ENCODE measurements at places on chromosomes 4 and X. TPM values are rescaled to one million over a fixed set of nuclear protein-coding genes. Genes with fewer than 3 reads are reported as not detected.

SLC9B1 gene
- 1.5 TPM for total RNA-seq

FGB gene
- not detected for total RNA-seq

GRCh38 chr4:86845593-86845992 lies 3.6 kb downstream of the SLC10A6 start:
- H3K27me3 ChIP-seq: no peaks in the 10 kb centered on the region
- H3K4me1 ChIP-seq: peaks cover 9% of the 10 kb centered on the region
- no peaks in the 10 kb centered on the region for H3K36me3 ChIP-seq

DNA sequence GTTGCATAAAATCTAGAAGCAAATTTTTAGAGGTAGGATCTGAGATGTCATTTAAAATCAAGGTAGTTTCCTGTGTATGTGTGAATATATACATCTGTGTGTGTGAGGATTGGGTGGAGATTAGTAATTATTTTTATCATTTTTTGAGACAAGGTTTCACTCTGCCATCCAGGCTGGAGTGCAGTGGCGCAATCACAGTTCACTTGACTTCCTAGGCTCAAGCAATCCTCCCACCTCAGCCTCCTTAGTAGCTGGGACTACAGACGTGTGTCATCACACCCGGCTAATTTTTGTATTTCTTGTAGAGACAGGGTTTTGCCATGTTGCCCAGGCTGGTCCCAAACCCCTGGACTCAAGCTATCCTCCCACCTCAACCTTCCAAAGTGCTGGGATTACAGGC lies 188.3 kb downstream of the RAPGEF2 start:
- no peak overlapping the region for H3K27ac ChIP-seq
- no peak overlapping the region for H3K4me3 ChIP-seq
- H3K27me3 ChIP-seq: no peaks in the 10 kb centered on the region
- DNase-seq: no peak

DNA sequence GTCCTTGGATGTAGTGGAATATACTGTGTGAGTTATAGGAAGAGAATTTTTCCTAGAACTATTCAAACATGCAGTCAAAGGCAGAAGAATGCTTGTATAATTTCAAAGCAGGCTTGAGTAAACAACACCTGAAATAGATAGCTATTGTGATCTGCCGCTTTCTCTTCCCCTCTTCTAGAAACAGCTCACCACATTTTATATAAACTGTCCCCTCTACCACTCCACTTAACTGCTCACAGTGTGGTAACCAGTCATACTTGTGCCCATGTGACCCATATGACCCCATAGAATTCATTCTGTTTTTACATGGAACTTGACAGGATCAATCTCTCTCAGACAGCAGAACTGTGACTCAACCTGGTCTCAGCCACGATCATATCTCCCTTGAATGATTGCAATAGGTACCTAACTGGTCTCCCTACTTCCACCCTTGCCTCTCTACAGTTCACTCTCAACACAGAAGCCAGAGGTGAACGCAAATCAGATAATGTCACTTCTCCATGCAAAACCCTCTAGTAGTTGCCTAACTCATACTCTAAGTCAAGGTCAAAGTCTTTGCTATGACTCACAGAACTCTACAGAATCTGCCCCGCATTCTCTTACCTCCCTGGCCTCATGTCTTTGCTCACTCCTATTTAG lies 85.6 kb upstream of the EFHC2 start:
- no peaks in the 10 kb centered on the region for H3K27me3 ChIP-seq
- no peak overlapping the region for H3K4me3 ChIP-seq
- no peak for DNase-seq
- peak overlapping the region; percentile 8 for H3K27ac ChIP-seq
- H3K36me3 ChIP-seq: no peaks in the 10 kb centered on the region

GRCh38 chrX:98294310-98294709 lies 1410.6 kb downstream of the RPA4 start:
- no peak for DNase-seq
- H3K4me1 ChIP-seq: no peaks in the 10 kb centered on the region
- no peak overlapping the region for H3K4me3 ChIP-seq
- H3K27ac ChIP-seq: no peak overlapping the region
- H3K27me3 ChIP-seq: no peaks in the 10 kb centered on the region

GRCh38 chr4:51835855-51836254 lies 7.1 kb upstream of the DCUN1D4 start:
- H3K4me3 ChIP-seq: no peak overlapping the region
- H3K36me3 ChIP-seq: no peaks in the 10 kb centered on the region
- no peak overlapping the region for H3K27ac ChIP-seq
- H3K27me3 ChIP-seq: no peaks in the 10 kb centered on the region
- H3K4me1 ChIP-seq: no peaks in the 10 kb centered on the region

DNA sequence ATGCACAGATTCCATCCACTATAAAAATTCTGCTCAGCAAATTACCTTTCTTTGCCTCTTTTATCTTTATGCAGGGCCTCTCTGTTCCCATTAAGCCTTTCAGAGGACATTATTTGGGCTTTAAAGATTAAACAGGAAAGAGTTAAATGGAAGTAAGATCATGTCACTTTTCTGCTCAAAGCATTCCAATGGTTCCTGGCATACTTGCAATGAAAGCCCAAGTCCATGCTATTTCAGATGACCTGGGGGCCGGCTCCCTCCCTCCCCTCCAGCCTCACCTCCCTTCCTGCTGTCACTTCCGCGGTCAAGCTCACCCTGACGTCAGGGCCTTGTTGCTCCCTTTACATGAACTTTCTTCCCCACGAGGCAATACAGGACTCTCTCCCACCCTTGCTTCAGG lies 125.5 kb downstream of the C4orf51 start:
- H3K4me3 ChIP-seq: no peak overlapping the region
- peaks cover 63% of the 10 kb centered on the region for H3K4me1 ChIP-seq
- no peaks in the 10 kb centered on the region for H3K27me3 ChIP-seq
- DNase-seq: peak; percentile 91

- no peaks in the 10 kb centered on the region for H3K27me3 ChIP-seq
- no peaks in the 10 kb centered on the region for H3K36me3 ChIP-seq
- DNase-seq: no peak
- H3K4me3 ChIP-seq: no peak overlapping the region
- no peak overlapping the region for H3K27ac ChIP-seq
These were observed 100.5 kb upstream of the PCDH7 start for GRCh38 chr4:30619679-30620078.
